NCI-H82 (cell line): ENCODE measurements at places on chromosomes 13 and 19.

- peak; percentile 96 for DNase-seq
These were observed at the start of gene ZFP30 for GRCh38 chr19:37655301-37655688. ZFP30 (minus strand) TSS chr19:37655465; CDS start chr19:37647822, 7,643 bp downstream.

- DNase-seq: peak; percentile 82
These were observed 47.3 kb upstream of the N4BP2L1 start for GRCh38 chr13:32474999-32475792.

- no peak for DNase-seq
These were observed 741 bp downstream of the PLEKHF1 start for GRCh38 chr19:29665826-29666577.

GRCh38 chr19:47776568-47776967, 1.9 kb upstream of the SELENOW start:
- no peak for DNase-seq

GRCh38 chr19:41307090-41307875, 2.7 kb upstream of the CCDC97 start:
- DNase-seq: no peak

- DNase-seq: no peak
These were observed 54.9 kb downstream of the ZNF726 start for GRCh38 chr19:23969630-23970029.

DNA sequence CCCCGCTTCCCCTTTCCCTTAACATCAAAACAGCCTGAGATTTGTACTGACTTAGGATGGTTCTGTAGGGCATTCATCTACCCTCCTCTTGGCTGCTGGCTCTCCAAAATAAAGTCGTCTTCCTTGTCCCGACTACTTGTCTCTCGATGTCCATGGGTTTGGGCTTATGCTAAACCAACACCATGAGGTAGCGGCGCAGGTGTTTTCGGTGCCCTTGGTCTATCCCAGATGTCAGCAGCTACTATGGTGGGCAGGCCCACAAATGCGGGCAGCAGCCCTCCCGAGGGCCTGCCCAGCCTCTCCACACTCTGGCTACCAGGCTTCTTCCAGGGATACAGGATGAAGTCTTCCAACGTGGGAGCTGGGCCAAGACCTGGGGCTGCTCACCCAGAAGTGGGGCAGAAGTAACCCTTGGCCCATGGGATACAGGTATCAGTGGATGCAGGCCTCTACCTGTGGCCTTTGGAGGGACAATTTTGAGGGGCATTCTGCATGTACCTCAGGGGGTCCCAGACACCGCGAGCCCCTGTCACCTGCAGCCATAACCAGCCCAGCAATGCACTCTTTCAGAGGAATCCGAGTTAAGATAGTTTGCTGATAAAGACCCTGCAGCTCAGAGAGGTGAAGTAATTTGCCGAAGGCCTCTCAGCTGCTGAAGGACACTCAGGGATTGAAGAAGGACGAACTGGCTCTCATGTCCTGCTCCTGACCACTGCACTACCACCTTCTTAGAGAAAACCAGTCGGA, 47.8 kb upstream of the VSTM2B start:
- no peak for DNase-seq

DNA sequence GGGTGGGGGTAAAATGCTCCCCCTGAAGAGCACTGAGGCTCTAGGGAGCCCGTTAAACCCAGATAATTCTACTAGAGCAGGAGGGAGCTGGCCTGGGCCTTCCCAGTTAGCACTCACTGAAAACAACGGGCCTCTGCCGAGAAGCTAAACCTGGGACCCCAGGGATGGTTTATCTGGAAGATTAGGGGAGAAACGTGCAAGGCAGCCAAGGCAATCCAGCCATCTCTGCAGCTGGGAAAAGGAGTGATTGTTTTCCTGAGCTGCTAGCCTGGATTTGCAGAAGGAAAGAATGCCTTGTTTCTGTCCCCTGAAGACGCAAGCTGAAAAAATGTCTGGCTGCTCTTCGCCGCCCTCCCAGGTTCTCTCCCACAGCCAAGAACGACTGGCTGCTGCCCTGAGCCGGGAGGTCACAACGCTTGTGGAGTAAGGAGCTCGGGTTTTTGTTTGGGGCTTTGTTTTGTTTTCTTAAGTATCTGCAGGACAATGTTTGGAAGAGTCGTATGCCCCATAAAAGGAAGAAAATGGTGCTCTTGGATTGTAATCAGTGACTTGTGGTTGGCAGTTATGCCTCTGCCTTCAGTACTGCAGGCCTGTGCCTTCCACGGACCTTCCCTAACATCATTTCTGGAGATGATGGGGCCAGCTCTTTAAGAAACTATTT, 31.5 kb downstream of the COL4A2 start:
- DNase-seq: peak; percentile 13

GRCh38 chr19:52734331-52734892, 432 bp downstream of the ZNF611 start:
- DNase-seq: peak; percentile 30

GRCh38 chr13:109704771-109705635, 81.4 kb downstream of the IRS2 start:
- DNase-seq: no peak

DNA sequence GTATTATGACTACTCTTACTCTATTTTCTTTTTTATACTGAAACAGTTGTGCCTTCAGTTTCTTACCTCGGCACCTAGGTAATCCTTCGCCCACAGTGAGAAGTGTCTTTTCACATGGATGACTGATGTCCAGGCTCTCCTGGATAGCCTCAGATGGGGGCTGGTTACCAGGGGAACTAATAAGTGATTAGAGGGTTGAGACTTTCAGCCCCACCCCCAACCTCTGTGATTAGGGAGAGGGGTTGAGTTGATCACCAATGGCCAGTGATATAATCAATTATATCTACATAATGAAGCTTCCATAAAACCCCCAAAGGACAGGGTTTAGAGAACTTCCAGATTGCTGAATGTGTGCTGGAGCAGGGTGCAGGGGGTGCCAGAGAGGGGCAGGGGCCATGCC, 43.0 kb upstream of the GPR183 start:
- DNase-seq: peak; percentile 34

- no peak for DNase-seq
These were observed 49.9 kb downstream of the GNG7 start for GRCh38 chr19:2652504-2653099.

DNA sequence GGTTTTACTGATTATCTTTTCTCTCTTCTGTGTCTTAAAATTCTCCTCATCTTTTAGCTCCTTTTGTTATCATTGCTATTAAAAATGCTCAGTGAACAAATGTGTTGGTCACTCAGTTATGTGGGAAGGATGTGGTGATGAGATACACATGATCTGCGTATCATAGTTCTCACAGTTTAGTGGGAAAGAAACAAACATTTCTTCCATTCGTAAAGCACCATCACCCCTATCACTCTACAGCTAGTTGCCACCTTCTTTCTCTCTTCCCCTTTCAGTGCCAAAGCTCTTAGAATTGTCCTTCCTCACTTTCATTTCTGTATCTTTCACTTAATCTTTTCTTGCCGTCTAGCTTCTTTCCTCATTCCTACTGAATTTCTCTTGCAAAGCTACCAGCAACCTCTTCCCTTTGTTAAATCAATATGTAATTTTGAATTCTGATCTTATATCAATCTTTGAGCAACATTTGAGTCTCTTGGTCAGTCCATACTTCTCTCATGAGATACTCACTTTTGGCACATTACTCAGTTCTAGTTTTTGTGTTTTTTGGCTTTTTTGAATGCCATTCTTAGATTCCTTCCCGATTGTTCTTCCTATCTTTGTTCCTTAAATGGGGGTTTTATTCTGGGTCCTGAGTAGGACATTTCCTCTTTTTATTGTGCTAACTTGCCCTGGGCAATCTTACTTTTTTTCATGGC, 122.3 kb downstream of the PCCA start:
- DNase-seq: no peak

GRCh38 chr13:35957241-35957731, 173.9 kb downstream of the DCLK1 start:
- DNase-seq: no peak

- DNase-seq: no peak
These were observed 22.7 kb downstream of the HPN start for GRCh38 chr19:35063940-35064818.
